ENCODE measurements at places on chromosomes 3 and 15.
A peak's percentile ranks its signal among the peaks of the same experiment; 100 is the strongest.

- DNase-seq = no peak
Observed at GRCh38 chr3:14836049-14836468, 17.3 kb downstream of the FGD5 start.

- DNase-seq = no peak
Observed at GRCh38 chr3:88150371-88150770, 612 bp downstream of the C3orf38 start.

- no peak for DNase-seq
Observed at GRCh38 chr3:23086331-23086730, 116.8 kb upstream of the UBE2E2 start.

DNA sequence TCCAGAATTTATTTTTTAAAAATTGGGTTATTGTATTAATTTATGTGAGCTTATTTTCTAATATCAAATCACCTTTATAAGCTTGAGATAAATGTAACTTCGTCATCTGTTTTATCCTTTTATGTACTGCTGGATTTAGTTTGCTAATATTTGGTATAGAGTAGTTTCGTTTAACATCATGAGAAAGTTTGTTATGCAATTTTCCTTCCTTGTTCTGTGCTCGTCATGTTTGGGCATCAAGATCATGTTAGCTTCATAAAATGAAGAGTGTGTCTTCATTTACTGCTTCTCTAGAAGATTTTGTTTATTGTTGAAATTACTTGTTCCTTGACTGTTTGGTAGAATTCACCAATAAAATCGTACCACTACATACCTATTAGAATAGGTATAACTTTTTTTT is 262.1 kb upstream of the SATB1 start:
- DNase-seq = no peak

- peak; percentile 76 for DNase-seq
Observed at GRCh38 chr15:80160570-80161156, 7.9 kb downstream of the FAH start.
